ENCODE measurements at places on chromosomes 2 and 18. TPM values are rescaled to one million over a fixed set of nuclear protein-coding genes. Genes with fewer than 3 reads are reported as not detected.

GRCh38 chr2:135925571-135925970 is 49.3 kb upstream of the MCM6 start:
- H3K4me3 ChIP-seq = no peak overlapping the region
- no peak overlapping the region for H3K27ac ChIP-seq
- H3K36me3 ChIP-seq = peaks cover 20% of the 10 kb centered on the region

GRCh38 chr2:176385838-176386237 is 116.6 kb downstream of the MTX2 start:
- no peaks in the 10 kb centered on the region for H3K27me3 ChIP-seq
- no peaks in the 10 kb centered on the region for H3K36me3 ChIP-seq
- DNase-seq = no peak
- H3K4me1 ChIP-seq = no peaks in the 10 kb centered on the region
- H3K27ac ChIP-seq = no peak overlapping the region

- peaks cover 24% of the 10 kb centered on the region for H3K27me3 ChIP-seq
- H3K27ac ChIP-seq = no peak overlapping the region
- H3K4me3 ChIP-seq = peak overlapping the region; percentile 62
- no peaks in the 10 kb centered on the region for H3K4me1 ChIP-seq
- no peak for DNase-seq
Measured at GRCh38 chr2:149331023-149331400, 625 bp downstream of the LYPD6 start.

DNA sequence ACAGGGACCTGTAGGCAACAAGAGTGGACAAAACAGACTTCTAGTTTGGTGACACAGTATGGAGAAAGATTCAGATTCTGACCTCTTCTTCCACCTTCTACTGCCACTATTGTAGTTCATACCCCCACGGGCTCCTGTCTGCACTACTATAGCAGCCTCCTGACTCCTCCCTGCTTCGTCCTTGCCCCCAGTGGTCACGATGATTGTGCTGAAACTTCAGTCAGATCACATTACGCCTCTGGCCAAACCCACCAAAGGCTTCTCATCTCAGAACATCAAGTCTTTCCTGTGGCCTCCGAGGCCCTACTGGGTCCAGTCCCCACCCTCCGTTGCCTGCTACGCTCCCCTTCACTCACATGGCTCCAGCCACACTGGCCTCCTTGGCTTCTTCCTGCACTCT is 147.6 kb downstream of the CYP26B1 start:
- no peak overlapping the region for H3K27ac ChIP-seq
- no peak overlapping the region for H3K4me3 ChIP-seq
- H3K4me1 ChIP-seq = no peaks in the 10 kb centered on the region
- no peak for DNase-seq
- H3K36me3 ChIP-seq = no peaks in the 10 kb centered on the region

DNA sequence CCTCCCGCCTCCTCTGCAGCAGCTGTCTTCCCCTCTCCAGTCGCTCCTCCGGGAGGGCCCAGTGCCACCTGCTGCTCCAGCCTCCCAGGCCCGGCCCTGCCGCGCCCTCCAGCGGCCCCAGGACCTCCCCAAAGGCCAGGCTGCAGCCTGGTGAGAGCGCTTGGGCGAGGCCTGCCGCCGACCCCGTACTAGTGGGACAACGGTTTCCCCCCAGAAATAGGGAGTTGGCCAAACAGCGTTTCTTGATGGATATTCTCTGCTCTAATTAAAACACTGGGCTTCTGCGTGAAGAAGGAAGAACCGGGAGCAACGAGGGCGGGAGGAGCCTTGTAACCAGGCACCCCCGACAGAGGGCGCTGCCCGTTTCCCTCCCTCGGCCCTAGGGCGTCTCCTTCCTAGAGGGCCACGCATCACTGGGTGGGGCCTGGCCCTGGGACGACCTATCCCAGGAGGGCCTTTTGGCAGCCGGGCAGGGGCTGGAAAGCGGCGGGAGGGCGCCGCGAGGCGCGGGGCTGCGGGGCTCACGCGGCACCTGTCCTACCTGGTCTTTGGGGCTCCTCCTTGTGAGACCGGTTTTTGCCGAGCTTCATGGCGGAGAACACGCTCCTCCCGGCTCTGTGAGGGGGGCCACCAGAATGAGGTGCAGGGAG is 25.4 kb upstream of the OTOF start:
- no peaks in the 10 kb centered on the region for H3K27me3 ChIP-seq
- H3K4me3 ChIP-seq = peak overlapping the region; percentile 59
- H3K27ac ChIP-seq = no peak overlapping the region
- DNase-seq = peak; percentile 20
- peaks cover 10% of the 10 kb centered on the region for H3K4me1 ChIP-seq

DNA sequence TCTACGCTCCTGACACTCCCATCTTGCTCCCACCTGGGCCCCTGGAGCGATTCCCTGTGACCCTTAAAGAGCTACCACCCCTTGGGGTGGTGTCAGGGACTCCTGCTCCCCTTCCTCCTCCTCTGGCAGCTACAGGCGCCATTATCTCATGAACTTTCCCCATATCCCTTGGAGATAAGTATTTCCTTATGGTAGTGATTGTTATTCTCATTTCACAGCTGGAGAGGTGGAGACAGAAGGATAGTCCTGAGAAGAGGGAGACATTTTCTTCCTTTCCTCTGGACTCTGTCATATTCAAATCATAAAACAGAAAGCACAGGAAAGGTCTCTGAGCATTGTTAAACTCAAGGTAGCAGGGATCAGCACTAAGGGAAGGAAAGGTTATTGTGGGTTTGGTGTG is 34.6 kb downstream of the RDH14 start:
- DNase-seq = no peak
- H3K27ac ChIP-seq = no peak overlapping the region
- peaks cover 19% of the 10 kb centered on the region for H3K4me1 ChIP-seq
- no peaks in the 10 kb centered on the region for H3K36me3 ChIP-seq
- H3K4me3 ChIP-seq = no peak overlapping the region
- no peaks in the 10 kb centered on the region for H3K27me3 ChIP-seq

- H3K4me3 ChIP-seq = no peak overlapping the region
- H3K4me1 ChIP-seq = peaks cover 7% of the 10 kb centered on the region
- no peak overlapping the region for H3K27ac ChIP-seq
- DNase-seq = peak; percentile 66
Measured at GRCh38 chr18:7221424-7222155, 9.3 kb upstream of the LRRC30 start.

GRCh38 chr2:223034221-223034975 is 17.6 kb upstream of the KCNE4 start:
- no peaks in the 10 kb centered on the region for H3K36me3 ChIP-seq
- no peaks in the 10 kb centered on the region for H3K4me1 ChIP-seq
- no peak overlapping the region for H3K4me3 ChIP-seq
- no peak overlapping the region for H3K27ac ChIP-seq
- H3K27me3 ChIP-seq = no peaks in the 10 kb centered on the region
- DNase-seq = no peak

- H3K27me3 ChIP-seq = no peaks in the 10 kb centered on the region
- no peak overlapping the region for H3K27ac ChIP-seq
Measured at GRCh38 chr18:28728891-28729290, 552.0 kb upstream of the CDH2 start.

DNA sequence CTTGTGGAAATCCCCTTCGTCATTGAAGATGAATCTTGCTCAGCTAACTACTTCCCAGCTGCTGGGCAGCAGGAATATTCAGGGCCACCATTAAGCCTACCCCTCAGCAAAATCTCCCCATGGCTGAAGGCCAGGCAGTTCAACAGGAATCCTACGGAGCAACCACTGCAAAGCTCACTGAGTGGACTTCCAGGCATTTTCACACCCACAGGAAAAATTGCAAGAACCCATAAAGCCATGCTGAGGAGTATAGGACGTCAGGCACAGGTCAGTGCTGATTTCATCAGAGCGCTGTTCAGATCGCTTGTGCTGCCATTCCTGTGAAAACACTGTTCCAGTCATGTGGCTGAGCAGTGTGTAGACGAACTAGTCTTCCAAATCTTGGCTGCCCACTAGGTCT is 134.8 kb upstream of the TACR1 start:
- DNase-seq = no peak
- H3K4me1 ChIP-seq = no peaks in the 10 kb centered on the region
- H3K36me3 ChIP-seq = no peaks in the 10 kb centered on the region
- no peaks in the 10 kb centered on the region for H3K27me3 ChIP-seq
- H3K27ac ChIP-seq = no peak overlapping the region

The CPLX4 gene
- total RNA-seq = not detected

The CD8B2 gene
- total RNA-seq = 0.07 TPM

The MAP4K3 gene
- total RNA-seq = 33.3 TPM

The VAMP8 gene
- 12.1 TPM for total RNA-seq

The CNTNAP5 gene
- total RNA-seq = not detected

The GAD1 gene
- not detected for total RNA-seq

All from gastrocnemius medialis (tissue), 4 donors.